ENCODE measurements at places on chromosomes 13 and 19. TPM values are rescaled to one million over a fixed set of nuclear protein-coding genes. Genes with fewer than 3 reads are reported as not detected.

The FLT3 gene
- total RNA-seq: 0.30 TPM

The CCDC169 gene
- total RNA-seq: 1.5 TPM

- DNase-seq: no peak
Observed at GRCh38 chr13:75715601-75716523, 79.7 kb downstream of the LMO7 start.

The SLC10A2 gene
- not detected for total RNA-seq

DNA sequence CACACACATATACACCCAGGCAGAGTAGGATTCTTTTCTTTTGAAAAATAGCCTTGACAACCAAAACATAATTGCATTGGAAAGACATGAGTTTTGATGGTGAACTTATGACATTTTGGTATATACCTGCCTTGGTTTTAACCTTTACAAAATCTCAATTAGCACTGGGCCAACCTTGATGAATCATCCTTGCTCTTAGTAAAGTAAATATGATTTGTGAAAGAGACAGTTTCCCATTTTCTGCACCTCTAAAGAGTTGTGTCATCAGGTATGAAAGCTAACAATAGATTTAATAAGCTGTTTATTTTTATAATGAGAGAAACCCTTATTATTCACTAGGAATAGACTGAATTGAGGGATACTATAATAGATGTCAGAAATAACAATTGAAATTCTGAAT is 15.7 kb upstream of the ENOX1 start:
- no peak for DNase-seq

DNA sequence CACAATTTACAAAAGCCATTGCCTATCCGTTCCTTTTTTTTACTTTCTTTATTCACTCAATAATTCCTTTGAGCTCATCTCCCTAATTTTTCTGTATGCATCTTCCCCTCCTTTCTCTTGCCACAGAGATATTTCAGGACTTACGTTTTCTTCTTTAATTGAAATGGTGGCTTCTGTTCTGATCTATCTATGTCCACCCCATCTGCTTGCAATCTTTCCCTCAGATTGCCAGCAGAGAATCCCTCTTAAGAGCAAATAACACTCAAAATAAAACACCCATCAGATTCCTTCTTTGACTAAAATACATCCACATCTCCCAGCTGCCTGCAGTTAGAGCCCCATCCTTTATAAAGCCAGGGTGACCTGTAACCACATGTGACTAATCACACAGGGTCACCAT is 478.6 kb downstream of the EFNB2 start:
- no peak for DNase-seq

DNA sequence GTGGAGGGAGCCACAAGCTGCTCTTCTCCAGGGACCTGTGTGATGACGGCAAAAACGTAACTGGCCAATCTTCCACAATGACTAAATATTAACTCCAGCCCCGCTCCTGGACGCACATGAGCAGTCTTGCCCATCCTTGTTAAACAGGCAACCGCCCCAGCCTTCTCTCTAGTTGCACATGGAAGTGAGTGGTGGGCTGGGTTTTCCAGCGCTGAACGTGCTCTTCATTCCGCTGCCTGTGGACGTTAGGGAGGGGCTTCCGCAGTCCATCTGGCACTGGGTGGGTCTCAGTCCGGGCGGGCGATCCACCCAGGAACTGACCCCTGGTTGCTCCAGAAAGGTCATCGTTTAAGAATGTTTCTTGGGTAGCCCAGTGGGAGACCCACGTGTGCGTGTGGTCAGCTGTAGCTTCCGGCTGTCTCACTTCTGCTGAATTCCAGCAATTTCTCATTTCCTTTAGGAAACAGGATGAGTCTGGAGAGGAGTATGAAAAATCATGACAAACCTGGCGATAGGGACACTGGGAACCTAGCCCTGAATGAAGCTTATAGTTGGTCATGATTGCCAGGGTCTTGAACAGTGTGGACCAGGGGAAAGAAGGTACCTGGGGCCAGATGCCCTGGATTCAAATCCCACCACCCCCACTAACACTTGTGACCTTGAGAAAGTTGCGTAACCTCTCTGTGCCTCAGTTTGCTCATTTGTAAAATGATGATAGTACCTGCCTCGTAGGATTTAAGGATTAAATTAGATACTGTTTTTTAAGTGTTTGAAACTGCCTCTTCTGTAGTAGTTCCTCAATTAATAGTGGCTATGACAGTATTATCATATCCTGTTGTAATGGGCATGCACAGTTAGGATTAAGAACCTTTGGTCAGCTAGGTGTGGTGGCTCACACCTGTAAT is 92.6 kb downstream of the SIPA1L3 start:
- peak; percentile 65 for DNase-seq

The SULT2B1 gene
- total RNA-seq: not detected

The IRGC gene
- total RNA-seq: not detected

The RPS19 gene
- 1,150 TPM for total RNA-seq

- DNase-seq: no peak
Observed at GRCh38 chr13:20848203-20848602, 54.3 kb downstream of the XPO4 start.

DNA sequence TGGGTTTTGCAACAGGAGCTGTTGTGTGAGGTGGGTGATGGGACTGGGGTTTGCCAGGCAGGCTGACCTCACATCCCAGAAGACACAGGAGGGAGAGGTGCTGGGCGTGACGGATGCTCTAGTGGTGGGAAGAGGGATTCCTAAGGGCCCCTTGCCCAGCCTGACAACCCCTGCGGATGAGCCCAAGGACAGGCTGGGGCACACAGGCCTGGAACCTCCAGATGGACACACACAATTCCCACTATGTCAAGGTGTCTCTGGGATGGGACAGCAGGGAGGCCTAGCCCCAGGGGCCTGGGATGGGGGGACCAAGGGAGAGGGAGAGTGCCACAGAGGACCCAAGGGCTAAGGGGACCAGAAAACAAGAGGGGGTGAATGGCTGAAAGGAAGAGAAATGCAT is 191.5 kb downstream of the ZNF536 start:
- no peak for DNase-seq

The RELB gene
- total RNA-seq: 30.0 TPM

- DNase-seq: no peak
Observed at GRCh38 chr19:52115526-52116053, 20.0 kb upstream of the ZNF841 start.

The CERS1 gene
- 3.3 TPM for total RNA-seq

The YJEFN3 gene
- 7.2 TPM for total RNA-seq

GRCh38 chr13:53073711-53074110 is 45.1 kb downstream of the OLFM4 start:
- no peak for DNase-seq

The SSC5D gene
- 8.6 TPM for total RNA-seq

GRCh38 chr19:8615813-8616596 is 5.5 kb upstream of the ADAMTS10 start:
- peak; percentile 88 for DNase-seq

The NUDT15 gene
- 5.7 TPM for total RNA-seq

DNA sequence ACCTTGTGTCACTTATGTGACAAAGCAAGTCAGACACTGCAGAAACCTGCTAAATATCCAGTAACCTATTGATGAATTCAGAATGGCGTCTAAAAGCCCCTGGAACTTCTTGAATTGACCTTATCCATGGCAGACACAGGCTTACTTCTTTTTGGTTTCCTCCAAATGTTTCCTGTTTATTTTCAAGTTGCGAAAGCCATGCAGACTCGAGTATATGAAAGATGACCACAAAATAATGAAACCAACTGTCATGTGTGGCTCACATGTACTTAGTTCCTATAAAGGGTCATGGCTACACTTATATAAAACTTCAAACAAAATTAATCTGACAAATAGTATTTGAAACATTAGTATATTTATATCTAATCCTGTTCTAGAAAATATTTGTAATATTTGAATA is 113.1 kb upstream of the FNDC3A start:
- no peak for DNase-seq

The MCF2L gene
- total RNA-seq: 49.2 TPM

DNA sequence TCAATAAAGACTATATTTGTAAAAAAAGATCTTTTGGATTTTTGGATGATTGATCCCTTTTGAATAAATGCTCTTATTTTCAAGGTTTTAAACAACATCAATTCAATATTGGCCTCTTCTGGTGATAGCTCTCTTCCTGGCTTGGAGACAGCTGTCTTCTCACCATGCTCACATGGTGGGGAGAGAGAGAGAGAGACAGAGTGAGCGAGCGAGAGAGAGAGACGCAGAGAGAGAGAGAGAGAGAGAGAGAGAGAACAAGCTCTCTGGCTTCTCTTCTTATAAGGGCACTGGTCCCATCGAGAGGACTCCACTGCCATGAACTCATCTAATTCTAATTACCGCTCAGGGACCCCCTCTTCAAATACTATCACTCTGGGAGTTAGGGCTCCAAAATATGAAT is 32.1 kb upstream of the FARP1 start:
- no peak for DNase-seq

- DNase-seq: no peak
Observed at GRCh38 chr13:112670864-112671263, 19.0 kb upstream of the ATP11A start.

The GPR12 gene
- not detected for total RNA-seq
